Natural killer cell treated with Interleukin-12 subunit alpha and Interleukin-12 subunit beta and Interleukin-15 and Interleukin-18, amount 100 ng/mL, for 72 hours (primary cell): ENCODE measurements at places on chromosomes 11 and 22.

GRCh38 chr22:47210686-47211085 is 448.2 kb downstream of the TBC1D22A start:
- H3K4me1 ChIP-seq: no peaks in the 10 kb centered on the region
- no peaks in the 10 kb centered on the region for H3K36me3 ChIP-seq
- H3K27ac ChIP-seq: no peak overlapping the region
- no peaks in the 10 kb centered on the region for H3K27me3 ChIP-seq

DNA sequence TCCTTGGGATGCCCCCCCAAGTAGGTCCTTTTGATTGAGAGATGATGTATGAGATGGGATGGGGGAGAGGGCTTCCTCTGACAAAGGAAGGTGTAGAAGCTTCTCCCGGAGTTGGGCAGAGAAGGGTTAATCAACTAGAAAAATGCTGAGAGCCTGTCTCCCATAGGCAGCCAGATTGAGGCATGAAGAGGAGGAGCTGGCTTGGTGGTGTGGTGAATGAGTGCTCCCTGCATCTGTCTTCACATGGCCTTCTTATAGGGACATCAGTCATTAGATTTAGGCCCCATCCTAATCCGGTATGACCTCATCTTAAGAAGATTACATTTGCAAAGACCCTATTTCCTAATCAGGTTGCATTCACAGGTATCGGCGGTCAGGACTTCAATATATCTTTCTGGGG is 61.1 kb downstream of the NFAM1 start:
- no peak overlapping the region for H3K27ac ChIP-seq
- no peaks in the 10 kb centered on the region for H3K36me3 ChIP-seq
- H3K4me3 ChIP-seq: peak overlapping the region; percentile 44
- H3K27me3 ChIP-seq: peaks cover 16% of the 10 kb centered on the region
- no peak for DNase-seq

DNA sequence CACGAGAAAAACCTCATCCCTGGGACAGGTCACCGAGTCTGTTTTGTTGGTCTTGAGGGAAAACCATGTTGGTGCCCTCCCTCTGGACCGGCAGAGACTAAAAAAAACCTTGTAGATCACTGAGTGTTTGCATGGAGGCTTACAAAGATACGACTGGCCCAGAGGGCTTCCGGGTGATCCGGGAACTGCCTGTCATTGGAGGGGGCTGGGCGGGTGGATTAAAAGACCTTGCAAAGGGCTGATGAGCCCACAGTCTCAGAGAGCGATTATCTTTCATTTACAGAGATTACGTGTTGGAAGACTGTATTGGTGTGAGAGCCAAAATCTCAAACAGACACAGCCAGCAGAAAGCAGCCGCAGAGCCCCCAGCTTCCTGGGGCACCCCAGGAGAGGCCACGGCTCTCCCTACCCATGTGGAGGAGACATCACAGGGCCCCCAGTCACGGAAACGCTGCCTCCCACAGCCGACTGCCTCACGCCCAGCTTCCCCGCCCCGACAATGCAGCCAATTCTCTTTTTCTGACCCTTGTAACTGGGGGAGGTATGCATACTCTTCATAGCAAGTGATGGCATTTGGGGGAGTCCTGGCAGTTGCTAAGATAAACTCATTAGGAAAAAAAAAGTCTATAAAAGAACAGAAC is 426.4 kb downstream of the CTTN start:
- peaks cover 34% of the 10 kb centered on the region for H3K27me3 ChIP-seq
- H3K27ac ChIP-seq: no peak overlapping the region
- no peak overlapping the region for H3K4me3 ChIP-seq
- no peaks in the 10 kb centered on the region for H3K36me3 ChIP-seq
- H3K4me1 ChIP-seq: no peaks in the 10 kb centered on the region

GRCh38 chr22:23196165-23196564 is 15.9 kb downstream of the BCR start:
- H3K4me1 ChIP-seq: peaks cover 13% of the 10 kb centered on the region
- H3K27me3 ChIP-seq: no peaks in the 10 kb centered on the region
- H3K36me3 ChIP-seq: no peaks in the 10 kb centered on the region
- H3K27ac ChIP-seq: no peak overlapping the region

- H3K4me3 ChIP-seq: no peak overlapping the region
- peak; percentile 85 for DNase-seq
- no peaks in the 10 kb centered on the region for H3K4me1 ChIP-seq
- H3K27ac ChIP-seq: peak overlapping the region; percentile 35
- no peaks in the 10 kb centered on the region for H3K27me3 ChIP-seq
These were observed 17.1 kb upstream of the RBM4B start for GRCh38 chr11:66694732-66695207.

- H3K36me3 ChIP-seq: no peaks in the 10 kb centered on the region
- peaks cover 27% of the 10 kb centered on the region for H3K4me1 ChIP-seq
- peaks cover 25% of the 10 kb centered on the region for H3K27me3 ChIP-seq
- peak overlapping the region; percentile 40 for H3K27ac ChIP-seq
- peak overlapping the region; percentile 79 for H3K4me3 ChIP-seq
These were observed 89.8 kb downstream of the PDE2A start for GRCh38 chr11:72584293-72584938.

DNA sequence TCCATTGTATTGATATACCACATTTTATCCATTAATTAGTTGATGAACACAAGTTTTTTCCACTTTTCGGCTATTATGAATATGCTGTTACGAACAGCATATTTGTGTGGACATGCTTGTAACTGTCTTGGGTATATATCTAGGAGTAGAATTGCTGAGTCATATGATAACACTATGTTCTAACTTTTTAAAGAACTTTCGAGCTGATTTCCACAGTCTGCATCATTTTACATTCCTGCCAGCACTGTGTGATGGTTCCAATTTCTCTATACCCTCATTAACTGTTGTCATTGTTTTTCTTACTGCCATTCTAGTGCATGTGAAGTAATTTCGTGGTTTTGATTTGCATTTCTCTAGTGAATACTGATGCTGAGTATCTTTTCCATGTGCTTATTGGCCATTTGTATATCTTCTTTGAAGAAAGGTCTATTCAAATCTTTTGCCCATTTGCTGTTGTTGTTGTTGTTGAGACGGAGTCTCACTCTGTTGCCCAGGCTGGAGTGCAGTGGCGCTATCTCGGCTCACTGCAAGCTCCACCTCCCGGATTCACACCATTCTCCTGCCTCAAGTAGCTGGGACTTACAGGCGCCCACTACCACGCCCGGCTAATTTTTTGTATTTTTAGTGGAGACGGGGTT is 7.4 kb upstream of the RCE1 start:
- no peak overlapping the region for H3K4me3 ChIP-seq
- no peak overlapping the region for H3K27ac ChIP-seq
- no peaks in the 10 kb centered on the region for H3K27me3 ChIP-seq

DNA sequence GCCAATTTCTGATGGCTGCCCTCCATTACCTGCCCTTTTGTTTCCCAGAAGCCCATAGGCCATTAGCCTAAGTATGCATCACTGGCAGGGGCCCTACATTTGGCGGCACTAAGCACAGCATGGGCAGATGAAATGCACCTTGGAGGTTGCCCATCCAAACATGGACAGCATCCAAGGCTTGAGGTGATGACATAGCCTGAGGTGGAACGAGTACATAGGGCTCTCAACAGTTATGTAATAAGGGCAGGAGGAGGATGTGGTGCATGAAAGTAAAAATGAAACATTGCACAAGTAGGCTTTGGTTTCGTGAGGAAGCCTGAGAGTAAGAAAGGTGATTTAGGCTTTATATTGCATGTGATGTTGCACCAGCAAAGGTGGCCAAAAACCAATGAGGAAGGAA is 148.1 kb downstream of the FAM76B start:
- no peaks in the 10 kb centered on the region for H3K27me3 ChIP-seq
- peak overlapping the region; percentile 35 for H3K27ac ChIP-seq
- peaks cover 8% of the 10 kb centered on the region for H3K4me1 ChIP-seq

DNA sequence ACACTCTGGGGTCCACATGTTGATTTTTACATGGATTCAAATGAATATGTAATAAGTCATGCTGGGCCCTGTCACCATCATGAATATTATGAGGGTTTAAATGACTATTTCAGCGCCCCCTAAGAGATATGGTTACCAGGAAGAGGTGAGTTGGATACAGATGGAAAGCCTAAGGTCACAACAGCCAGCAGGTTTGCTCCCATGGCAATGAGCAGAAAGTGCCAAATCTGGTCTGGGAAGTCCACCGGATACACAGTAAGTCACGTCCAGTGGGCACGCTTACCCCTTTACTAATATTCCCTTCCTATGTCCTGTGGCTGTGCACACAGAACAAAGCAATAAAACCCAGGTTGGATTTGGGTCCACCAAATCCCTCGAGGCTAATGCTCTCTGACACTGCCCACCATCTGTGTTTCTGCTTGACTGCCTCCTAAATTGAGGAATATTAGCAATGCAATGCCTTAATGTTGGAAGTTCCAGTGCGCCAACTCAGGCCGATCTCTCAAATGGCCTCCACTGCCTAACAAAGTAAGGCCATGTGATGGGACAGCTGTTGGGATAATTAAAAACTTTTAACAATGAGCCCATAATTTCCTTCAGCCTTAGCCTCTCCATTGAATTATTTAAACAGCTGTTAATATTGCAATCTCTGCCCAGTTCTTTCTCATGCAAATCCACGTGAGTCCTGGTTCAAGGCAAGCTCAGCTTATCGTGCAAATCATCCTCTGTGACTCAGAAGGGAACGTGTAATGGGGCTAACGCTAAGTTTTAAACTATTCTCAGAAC is 97.6 kb downstream of the SLC1A2 start:
- no peaks in the 10 kb centered on the region for H3K36me3 ChIP-seq
- peaks cover 15% of the 10 kb centered on the region for H3K27me3 ChIP-seq
- H3K27ac ChIP-seq: no peak overlapping the region
- peaks cover 8% of the 10 kb centered on the region for H3K4me1 ChIP-seq

- no peaks in the 10 kb centered on the region for H3K27me3 ChIP-seq
- H3K27ac ChIP-seq: no peak overlapping the region
- no peaks in the 10 kb centered on the region for H3K4me1 ChIP-seq
- no peaks in the 10 kb centered on the region for H3K36me3 ChIP-seq
- H3K4me3 ChIP-seq: no peak overlapping the region
- DNase-seq: no peak
These were observed 5.8 kb downstream of the GRIK4 start for GRCh38 chr11:120517390-120517761.

DNA sequence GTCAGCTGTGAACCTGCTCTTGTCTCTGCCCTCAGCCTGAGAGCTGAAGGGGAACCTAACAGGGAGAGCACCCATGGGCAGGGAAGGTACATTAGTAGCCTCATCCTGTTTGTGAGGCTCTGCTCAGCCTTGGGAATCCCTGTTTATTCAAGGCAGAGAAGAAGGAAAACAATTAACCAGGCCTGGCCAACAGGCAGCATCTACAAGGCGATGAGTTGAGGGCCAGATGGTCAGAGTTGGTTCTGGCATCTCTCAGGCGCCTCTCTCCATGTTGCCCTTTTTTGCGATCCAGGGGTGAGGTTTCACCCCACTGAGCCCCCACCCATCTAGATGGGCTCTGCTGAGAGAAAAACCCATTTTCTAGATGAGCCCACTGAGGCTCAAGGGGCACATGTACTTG is 54.0 kb upstream of the TOP3B start:
- DNase-seq: no peak
- no peak overlapping the region for H3K27ac ChIP-seq
- H3K4me1 ChIP-seq: no peaks in the 10 kb centered on the region
- H3K36me3 ChIP-seq: no peaks in the 10 kb centered on the region
- no peak overlapping the region for H3K4me3 ChIP-seq

- H3K27me3 ChIP-seq: no peaks in the 10 kb centered on the region
- H3K4me3 ChIP-seq: no peak overlapping the region
- no peaks in the 10 kb centered on the region for H3K36me3 ChIP-seq
- H3K4me1 ChIP-seq: peaks cover 11% of the 10 kb centered on the region
- H3K27ac ChIP-seq: no peak overlapping the region
These were observed 20.2 kb upstream of the CHKA start for GRCh38 chr11:68141246-68142027.

- H3K27me3 ChIP-seq: no peaks in the 10 kb centered on the region
- H3K4me3 ChIP-seq: no peak overlapping the region
- H3K36me3 ChIP-seq: no peaks in the 10 kb centered on the region
- H3K27ac ChIP-seq: no peak overlapping the region
- DNase-seq: no peak
These were observed 229.6 kb downstream of the DYNC2H1 start for GRCh38 chr11:103338621-103339484.

DNA sequence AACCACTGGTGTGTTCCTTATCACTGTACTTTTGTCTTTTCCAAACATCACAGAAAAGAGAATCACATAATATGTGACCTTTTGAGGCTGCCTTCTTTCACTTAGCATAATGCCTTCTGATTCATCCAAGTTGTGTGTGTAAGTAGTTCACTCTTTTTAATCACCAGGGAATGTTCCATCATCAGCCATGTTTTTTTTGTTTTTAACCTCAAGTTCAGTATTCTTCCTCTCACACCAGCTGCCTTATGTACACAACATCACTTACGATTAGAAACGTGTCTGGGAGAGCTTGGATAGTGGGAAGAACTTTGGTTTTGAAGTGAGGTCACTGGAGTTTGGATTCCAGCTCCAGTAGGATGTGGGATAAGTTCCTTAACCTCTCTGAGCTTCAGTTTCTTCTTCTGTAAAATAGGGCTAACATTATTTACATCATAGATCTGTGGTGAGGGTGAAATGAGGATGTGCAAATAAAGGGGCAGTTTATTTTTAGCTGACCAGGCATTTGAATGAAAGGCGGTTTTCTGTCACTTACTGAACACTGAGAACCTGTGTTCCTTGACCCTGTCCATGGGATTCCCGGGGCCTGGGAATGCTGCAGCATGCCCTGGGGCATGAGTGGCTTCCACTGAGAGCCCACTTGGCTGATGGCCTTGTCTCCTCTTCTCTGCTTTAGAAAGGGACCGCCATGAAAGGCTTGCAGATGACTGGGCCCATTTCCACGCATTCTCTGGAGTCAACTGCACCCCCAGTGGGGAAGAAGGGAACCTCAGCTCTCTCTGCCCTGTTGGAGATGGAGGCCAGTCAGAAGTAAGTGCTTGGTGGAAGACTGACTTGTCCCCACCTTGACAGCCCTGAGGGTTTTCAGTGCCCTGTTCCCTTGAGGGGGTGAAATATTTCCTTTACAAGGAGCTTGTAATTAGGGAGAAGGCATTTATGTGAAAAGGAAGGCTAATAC is 92.6 kb downstream of the DEPDC5 start:
- H3K27me3 ChIP-seq: no peaks in the 10 kb centered on the region
- H3K36me3 ChIP-seq: peaks cover 25% of the 10 kb centered on the region
- no peak overlapping the region for H3K4me3 ChIP-seq
- no peak overlapping the region for H3K27ac ChIP-seq
- H3K4me1 ChIP-seq: no peaks in the 10 kb centered on the region

DNA sequence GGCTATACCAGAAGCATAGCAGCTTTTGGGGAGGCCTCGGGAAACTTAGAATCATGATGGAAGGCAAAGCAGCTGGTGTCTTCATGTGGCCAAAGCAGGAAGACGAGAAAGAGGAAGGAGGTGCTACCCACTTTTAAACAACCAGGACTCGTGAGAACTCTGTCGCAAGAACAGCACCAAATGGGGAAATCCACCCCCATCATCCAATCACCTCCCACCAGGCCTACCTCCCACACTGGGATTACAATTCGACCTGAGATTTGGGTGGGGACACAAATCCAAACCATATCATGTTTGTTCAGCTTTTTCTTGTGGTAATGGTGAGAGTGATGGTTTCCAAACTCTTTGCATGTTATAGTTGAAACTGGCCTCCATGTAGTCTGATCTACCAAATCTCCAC is 32.5 kb upstream of the OR10D3 start:
- H3K27ac ChIP-seq: no peak overlapping the region
- H3K4me1 ChIP-seq: no peaks in the 10 kb centered on the region
- no peak for DNase-seq
- no peaks in the 10 kb centered on the region for H3K36me3 ChIP-seq
- H3K27me3 ChIP-seq: peaks cover 13% of the 10 kb centered on the region
